ENCODE measurements at places on chromosomes 13 and 19. TPM values are rescaled to one million over a fixed set of nuclear protein-coding genes. Genes with fewer than 3 reads are reported as not detected.

GRCh38 chr13:113879017-113879416 lies 15.1 kb upstream of the GAS6 start:
- no peak for DNase-seq

Gene TMED1
- 30.8 TPM for total RNA-seq

GRCh38 chr19:10398819-10399218 lies 4.5 kb downstream of the CDC37 start:
- DNase-seq, result no peak

Gene FGF22
- total RNA-seq, result not detected

Gene EFNA2
- not detected for total RNA-seq

Gene WDR62
- total RNA-seq, result 28.3 TPM

Gene LILRB3
- total RNA-seq, result 3.6 TPM

DNA sequence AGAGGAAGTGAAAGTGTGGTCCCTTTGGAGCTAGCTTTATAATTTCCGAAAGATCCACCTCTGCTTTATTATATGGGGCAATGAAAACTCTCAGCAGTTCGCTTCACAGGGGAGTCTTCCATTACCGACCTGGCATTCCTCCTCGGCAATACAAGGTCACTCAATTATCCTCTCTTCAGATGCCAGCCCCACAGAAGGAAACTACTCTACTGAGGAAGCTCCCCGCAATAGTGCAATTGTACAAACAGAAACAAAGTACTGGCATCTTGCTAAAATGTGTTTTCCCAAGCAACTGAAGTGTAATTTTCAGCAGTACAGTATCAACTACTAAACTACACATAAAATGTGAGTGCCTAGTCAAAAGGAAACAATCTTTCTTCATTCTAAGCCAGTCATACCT lies 702.0 kb downstream of the PCDH9 start:
- no peak for DNase-seq

DNA sequence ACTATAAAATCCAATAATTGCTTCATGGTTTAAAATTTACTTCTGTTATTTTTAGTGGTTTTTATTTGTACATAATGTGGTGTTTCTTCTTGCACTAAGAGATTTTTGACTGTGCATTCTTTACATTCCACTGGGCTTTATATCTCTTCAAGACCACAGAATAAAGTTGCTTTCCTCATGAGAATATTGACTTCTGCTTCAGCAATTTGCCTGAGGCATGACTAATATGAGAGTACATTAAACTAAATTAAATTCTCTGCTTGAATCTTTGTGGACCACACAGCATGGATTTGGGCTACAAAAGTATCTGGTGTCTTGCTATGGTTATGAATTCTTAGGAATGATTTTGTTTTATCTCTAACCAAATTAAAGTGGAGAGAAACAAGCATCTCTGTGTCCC lies 1463.4 kb upstream of the PCDH20 start:
- DNase-seq, result no peak

DNA sequence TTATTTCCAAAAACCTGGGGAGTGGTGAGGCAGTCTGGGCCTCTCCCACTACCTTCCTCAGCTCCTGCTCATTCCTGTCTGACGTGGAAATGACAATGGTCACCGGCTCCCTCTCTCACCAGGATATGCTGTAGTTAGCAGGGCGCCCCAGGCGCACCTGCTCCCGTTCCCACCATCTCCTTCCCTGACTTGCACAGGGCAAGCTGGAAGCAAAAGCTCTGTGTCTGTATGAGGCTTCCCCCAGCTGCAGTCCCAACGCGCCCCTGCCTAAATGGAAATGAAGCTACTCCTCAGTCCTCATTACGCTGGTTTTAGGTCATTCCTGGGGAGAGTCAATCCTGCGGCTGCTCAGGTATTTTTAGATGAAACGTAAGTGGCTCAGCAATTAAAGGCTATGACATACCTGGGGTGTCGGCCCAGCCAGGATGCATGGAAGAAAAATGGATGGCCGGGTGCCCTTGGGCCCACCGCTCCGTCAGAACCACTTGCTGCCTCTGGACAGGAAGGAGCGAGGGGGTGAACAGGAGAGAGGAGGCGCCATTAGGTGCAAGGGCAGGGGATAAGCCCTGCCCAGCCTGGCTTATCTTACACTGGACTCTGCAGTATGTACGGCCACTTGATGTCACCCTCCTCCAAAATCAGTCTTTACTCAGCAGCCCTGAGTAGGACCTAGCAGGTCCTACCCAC lies 32.4 kb downstream of the DHRS12 start:
- no peak for DNase-seq

- DNase-seq, result no peak
Observed at GRCh38 chr13:31035185-31035965, 102.9 kb downstream of the TEX26 start.

Gene COX6B2
- not detected for total RNA-seq

DNA sequence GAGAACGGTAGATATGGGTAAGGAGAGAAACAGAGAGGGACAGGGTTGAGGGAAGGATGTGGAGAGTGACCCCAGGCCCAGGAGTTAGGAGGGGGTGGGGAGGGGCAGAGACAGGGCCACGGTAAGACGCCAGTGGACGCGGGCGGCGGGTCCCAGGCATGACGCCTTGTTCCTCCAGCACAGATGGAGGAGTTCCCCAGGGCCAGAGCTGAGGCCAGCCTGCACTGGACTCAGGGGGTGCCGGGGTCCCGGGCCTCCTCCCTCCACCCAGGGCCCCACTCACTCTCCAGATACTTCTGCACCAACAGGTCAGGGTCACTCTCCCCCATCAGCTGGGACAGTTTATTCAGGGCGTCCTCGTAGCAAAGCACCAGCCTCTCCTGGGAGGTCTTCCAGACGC lies 22.0 kb upstream of the EMP3 start:
- DNase-seq, result no peak

Gene LILRB5
- total RNA-seq, result 7.7 TPM

DNA sequence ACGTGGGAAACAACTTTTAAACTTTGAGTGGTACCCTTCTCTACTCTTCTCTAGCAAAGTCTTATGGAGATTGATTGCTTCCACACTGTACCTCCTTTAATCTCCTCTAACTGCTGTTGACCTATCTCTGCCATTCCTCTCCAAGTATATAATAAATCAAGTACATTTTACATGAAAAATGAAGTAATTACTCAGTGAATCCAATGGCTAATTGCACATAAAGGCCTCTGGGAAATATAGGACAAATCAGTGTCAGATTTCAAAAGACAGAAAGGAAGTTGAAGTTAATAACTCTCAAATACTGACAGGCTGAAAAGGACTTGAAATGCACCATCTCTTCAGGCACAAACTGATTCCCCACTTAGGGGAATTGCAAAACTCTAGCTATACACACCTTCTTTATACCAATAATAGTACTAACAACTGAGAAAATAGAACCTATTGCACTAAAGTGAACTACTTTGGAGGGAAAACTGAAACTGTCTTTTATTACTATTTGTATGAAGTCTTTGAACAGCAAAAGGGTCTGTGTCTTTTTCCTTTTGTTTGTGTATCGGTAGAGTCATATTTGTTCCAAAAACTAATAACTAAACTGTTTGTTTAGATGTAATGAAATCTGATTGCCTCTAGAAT lies 701.1 kb downstream of the PCDH9 start:
- DNase-seq, result no peak

DNA sequence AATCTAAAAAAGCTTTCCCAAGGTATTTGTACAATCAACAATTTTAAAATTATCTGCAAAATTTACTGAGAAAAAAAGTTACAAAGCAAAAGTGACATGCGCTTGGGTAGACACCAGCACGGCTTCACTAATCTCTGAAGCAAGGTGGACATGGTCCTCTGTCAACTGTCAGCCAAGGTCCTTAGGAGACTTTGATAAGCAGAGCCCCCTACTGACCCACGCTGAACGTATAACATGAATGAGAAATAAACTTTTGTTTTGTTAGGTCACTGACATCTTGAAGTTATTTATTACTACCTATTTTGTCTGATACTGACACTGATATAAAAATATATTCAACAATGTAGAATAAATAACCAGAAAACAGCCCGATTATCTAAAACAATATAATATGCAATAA lies 100.7 kb upstream of the OBI1 start:
- DNase-seq, result no peak

- DNase-seq, result no peak
Observed at GRCh38 chr13:81722456-81722855, 1381.5 kb upstream of the SPRY2 start.

Gene CCDC70
- total RNA-seq, result not detected

GRCh38 chr19:33246709-33247440 lies 21.2 kb upstream of the SLC7A10 start:
- DNase-seq, result no peak

Gene LRP3
- total RNA-seq, result 16.4 TPM

- DNase-seq, result no peak
Observed at GRCh38 chr13:33191425-33192210, 93.9 kb downstream of the STARD13 start.

Gene ZNF729
- not detected for total RNA-seq

DNA sequence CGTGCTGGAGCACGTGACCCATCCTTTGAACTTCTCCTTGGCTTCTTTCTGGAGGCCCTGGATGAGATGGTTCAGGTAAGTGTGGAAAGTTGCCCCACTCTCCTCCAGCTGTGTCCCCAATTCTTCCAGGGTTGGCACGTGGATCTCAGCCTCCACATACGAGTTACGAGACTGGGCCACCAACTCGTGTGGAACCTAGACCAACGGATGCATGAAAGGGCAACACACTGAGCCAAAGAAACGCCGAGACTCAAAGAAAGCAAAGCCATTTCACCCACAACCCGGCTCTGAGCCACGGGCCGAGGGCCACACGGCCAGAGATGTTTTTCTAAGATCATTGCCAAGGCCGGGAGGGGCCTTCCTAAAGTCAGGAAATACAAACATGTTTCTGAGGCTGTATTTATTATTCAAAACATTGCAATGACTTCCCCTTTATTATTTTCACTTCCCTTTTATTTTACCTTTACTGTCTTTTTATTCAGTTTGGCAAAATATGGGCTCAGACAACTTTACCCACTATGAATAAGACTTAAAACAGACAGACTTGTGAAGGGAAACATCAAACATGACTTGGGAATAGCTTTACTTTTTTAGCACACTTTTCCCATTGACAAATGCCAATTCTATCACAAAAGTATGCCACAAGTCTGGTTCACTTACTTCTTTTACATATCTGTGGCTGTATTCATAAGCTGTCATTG lies 94.6 kb downstream of the KL start:
- DNase-seq, result peak; percentile 80

Gene ZNF302
- total RNA-seq, result 39.8 TPM

Gene RPL21
- total RNA-seq, result 637 TPM

- DNase-seq, result no peak
Observed at GRCh38 chr13:107422421-107422820, 792.9 kb downstream of the LIG4 start.

GRCh38 chr13:65965501-65965900 lies 1264.6 kb downstream of the PCDH9 start:
- DNase-seq, result no peak

DNA sequence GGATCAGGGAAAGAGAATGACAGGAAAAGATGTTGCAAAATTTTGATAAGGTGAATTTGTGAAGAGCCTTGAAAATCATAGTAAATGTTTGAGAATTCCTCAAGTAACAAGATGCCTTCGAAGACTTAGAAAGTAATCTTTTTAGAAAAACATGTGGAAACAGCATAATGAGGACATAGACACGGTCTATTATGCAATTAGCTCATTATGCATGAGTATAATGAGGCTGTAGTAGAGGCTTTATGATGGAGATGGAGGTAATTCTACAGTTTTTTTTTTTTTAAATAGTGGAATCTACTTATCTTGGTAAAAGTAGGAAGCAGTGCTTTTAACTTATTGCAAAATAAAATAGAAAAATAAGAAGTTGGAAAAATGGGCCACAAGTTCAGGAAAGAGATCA lies 1329.1 kb upstream of the SPRY2 start:
- DNase-seq, result no peak

GRCh38 chr13:82934000-82934399 lies 948.3 kb downstream of the SLITRK1 start:
- no peak for DNase-seq

- no peak for DNase-seq
Observed at GRCh38 chr13:80496721-80497397, 155.9 kb upstream of the SPRY2 start.

GRCh38 chr13:100491164-100491842 lies 97.3 kb downstream of the GGACT start:
- peak; percentile 70 for DNase-seq

GRCh38 chr19:35151273-35152065 lies 3.1 kb upstream of the FXYD5 start:
- DNase-seq, result no peak

GRCh38 chr13:110057052-110057451 lies 249.9 kb downstream of the COL4A1 start:
- no peak for DNase-seq

DNA sequence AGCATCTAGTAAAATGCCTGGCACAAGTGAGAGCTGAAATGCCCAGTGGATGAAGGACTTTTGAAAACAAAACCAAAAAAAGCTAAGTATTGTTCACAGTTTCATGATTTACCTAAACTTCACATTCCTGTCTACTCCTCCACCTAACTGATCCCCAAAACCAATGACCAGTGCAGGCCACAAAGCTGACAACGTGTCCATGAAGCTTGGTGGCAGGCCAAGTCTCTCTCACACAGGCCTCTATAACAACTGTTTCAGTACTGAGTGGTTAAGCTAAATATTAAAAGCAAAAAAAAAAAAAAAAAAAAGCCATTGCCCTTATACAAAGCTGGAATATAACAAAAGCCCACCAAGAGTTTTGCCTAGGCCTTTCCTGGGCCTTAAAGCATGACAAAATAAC lies 36.4 kb downstream of the STK24 start:
- DNase-seq, result no peak

GRCh38 chr13:110044551-110045111 lies 258.2 kb upstream of the IRS2 start:
- DNase-seq, result no peak

Gene ZNF653
- total RNA-seq, result 2.9 TPM

Gene GNA15
- 2.8 TPM for total RNA-seq

Gene SHISA7
- total RNA-seq, result not detected

DNA sequence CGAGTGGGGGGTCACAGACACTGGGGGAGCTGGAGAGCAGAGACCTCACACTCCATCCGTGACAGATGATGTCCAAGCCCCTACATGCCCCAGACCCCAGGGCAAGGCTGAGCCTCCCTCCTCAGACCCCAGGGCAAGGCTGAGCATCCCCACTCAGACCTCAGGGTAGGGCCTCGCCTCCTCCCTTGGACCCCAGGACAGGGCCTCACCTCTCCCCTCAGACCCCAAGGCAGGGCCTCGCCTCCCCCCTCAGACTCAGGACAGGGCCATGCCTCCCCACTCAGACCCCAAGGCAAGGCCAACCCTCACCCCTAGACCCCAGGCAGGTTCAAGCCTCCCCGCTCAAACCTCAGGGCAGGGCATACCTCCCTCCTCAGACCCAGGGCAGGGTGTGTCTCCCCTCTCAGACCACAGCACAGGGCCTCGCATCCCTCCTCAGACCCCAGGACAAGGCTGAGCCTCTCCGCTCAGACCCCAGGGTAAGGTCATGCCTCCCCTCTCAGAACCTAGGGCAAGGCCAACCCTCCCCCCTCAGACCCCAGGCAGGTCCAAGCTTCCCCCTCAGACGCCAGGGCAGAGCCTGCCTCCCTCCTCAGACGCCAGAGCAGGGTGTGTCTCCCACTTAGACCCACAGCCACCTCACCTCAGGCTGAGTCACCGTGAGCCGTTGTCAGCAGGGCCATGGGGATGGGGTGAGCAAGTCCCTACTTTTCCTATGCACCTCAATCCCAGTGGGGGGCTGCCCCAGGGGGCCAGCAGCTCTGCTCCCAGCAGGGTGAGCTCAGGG lies 1.7 kb upstream of the S1PR4 start:
- no peak for DNase-seq
